Stimulated activated CD4-positive, alpha-beta T cell treated with anti-CD3 and anti-CD28 coated beads, TNF-alpha, amount 100 ng/mL, for 1 hour (primary cell): ENCODE measurements at places on chromosomes 12 and 14.
A peak's percentile ranks its signal among the peaks of the same experiment; 100 is the strongest.

GRCh38 chr12:125089083-125089482 is 23.8 kb downstream of the AACS start:
- DNase-seq, result no peak

DNA sequence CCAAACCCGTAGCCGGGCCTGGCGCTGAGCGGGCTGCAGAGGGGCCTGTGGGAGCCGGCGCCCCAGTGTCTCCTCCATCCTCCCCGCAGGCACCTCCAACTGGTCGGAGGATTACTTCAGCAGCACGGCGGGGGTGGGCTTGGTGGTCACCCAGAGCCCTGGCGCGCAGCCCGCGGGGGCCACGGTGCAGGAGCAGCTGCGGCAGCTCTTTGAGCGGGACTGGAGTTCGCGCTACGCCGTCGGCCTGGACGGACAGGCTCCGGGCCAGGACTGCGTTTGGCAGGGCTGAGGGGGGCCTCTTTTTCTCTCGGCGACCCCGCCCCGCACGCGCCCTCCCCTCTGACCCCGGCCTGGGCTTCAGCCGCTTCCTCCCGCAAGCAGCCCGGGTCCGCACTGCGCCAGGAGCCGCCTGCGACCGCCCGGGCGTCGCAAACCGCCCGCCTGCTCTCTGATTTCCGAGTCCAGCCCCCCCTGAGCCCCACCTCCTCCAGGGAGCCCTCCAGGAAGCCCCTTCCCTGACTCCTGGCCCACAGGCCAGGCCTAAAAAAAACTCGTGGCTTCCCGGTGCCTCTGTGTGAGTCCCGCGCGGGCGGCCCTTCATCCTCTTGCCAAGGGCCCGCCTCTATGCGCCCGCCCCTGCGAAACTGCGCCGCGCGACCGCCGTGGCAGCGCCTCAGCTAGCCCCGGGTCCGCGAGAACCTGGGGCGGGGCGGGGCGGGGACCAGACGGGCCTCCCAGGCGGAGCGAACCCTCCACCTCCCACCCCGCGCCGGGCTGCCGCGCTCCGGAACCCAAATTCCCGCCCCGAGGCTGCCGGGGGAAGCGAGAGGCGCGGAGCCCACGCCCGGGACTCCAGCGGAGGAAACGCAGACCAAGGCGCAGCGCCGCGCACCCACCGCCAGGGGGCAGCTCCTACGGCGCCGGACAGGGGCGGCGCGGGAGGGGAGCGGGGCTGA is 8.3 kb downstream of the PLD4 start:
- peak; percentile 45 for DNase-seq

GRCh38 chr12:82721726-82722125 is 35.0 kb downstream of the TMTC2 start:
- DNase-seq, result no peak

GRCh38 chr12:105076098-105076497 is 8.2 kb downstream of the ALDH1L2 start:
- DNase-seq, result no peak

GRCh38 chr12:122602456-122602855 is 75.4 kb downstream of the KNTC1 start:
- no peak for DNase-seq

DNA sequence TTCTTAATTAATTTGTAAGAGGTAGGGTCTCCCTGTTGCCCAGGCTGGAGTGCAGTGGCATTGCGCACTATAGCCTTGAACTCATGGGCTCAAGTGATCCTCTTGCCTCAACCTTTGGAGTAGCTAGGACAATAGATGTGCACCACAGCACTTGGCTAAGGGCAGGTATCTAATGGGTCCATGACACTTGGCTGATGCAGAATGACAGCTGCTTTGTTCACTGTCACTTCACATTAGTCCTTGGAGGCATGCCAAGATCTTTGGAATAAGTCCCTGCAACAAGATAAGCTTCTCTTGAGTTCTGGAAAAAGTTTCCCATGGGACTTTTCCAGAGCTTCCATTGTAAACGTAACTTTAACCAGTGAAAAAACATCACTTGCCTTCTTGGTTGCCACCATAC is 23.4 kb downstream of the COQ6 start:
- no peak for DNase-seq

DNA sequence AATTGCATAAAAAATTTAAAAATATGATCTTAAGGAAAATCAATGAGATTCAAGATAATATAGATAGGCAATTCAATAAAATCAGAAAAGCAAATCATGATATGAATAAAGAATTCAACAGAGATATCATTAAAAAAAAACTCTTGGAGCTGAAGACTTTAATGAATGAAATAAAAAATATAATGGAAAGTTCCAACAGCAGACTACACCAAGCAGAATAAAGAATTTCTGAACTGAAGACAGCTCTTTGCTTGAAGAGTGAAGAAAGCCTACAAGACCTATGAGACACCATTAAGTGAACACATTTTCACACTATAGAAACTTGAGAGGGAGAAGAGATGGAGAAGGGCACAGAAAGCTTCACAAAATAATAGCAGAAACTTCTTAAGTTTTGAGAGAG is 45.9 kb downstream of the PLBD1 start:
- no peak for DNase-seq

DNA sequence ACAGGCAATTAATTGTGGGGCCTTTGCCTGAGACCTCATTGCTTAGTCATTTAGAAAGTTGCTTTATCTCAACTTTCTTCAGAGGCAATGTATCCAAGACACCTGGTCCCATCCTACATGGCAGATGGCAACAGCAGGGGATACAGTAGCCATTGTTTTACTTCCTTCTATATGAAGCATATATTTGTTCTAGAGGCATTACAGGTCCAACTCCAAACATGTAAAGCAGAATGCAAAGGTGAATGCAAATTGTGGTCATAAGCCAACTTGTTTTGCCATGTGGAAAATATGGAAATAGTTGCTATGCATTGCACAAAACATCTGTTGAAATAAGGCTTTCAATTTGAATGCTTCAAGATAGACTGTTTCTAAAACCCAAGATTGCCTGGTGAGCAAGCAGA is 109.8 kb upstream of the BCAT1 start:
- no peak for DNase-seq

GRCh38 chr12:92486443-92487137 is 216.2 kb upstream of the PLEKHG7 start:
- no peak for DNase-seq

DNA sequence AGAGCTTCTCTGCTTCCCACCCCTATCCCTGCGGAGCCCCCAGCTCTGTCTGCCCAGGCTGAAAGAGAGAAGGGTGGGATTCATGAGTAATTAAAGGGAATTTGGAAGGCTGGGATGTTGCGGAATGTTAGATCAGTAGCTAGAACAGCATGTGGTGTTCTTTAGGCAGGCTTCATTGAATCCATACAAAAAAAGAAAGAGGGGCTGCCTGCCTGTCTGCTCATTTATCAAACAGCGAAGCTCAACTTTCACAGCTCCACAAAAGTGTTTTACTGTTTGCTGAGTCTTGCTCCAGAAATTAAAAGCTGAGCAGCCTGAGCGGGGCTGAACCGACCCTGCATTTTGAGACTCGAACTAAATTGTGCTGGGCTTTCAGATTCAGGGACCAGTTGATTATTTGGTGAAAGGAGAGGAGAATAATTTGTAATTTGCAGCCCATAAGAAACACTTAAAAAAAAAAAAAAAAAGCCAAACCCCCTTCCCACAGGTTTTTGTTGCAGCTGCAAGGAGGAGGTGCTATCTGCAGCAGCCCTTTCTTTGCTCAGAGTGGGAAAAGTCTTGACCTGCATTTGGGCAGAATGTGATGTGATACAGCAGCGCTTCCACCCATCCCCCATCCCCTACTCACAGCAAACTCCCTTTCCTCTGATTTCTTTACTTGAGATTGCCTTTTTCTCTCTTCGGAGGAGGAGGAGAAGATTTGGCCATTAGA is 89.7 kb downstream of the RFX4 start:
- no peak for DNase-seq

- peak; percentile 41 for DNase-seq
Measured at GRCh38 chr12:57001448-57001906, 4.9 kb downstream of the ZBTB39 start.

DNA sequence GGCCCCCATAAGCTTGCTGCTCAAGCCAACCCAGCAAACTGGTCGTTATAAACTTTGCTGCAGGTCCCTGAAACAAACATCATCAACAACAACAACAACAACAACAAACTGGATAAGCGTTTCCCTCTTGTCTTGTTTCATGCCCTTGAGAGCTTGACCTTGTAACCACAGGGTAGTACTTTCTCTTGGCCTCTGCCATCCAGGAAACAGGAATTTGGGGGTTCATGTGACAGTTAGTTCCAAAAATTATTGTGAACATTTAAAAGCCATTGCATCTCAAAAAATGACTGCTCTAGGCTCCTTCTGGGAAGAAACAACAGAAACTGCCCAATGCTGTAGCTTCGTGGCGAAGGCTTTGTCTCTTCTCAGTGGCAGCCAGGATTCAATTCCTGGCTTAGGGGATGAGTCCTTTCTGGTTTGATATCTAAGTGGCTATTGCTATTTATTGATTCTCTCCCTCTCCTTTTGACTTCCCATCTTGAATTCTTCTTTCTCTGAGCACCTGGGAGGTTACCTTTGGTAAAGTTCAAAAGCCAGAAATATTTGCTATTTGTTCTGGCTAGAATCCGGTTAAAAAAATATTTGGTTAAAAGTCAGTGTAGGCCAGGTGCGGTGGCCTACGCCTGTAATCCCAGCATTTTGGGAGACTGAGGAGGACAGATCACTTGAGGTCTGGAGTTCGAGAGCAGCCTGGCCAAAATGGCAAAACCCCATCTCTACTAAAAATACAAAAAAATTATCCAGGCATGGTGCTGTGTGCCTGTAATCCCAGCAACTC is 52.0 kb upstream of the CPM start:
- DNase-seq, result no peak

- no peak for DNase-seq
Measured at GRCh38 chr12:119998471-119999245, 9.6 kb downstream of the BICDL1 start.

GRCh38 chr12:94244165-94245133 is 96.1 kb downstream of the PLXNC1 start:
- DNase-seq, result no peak

DNA sequence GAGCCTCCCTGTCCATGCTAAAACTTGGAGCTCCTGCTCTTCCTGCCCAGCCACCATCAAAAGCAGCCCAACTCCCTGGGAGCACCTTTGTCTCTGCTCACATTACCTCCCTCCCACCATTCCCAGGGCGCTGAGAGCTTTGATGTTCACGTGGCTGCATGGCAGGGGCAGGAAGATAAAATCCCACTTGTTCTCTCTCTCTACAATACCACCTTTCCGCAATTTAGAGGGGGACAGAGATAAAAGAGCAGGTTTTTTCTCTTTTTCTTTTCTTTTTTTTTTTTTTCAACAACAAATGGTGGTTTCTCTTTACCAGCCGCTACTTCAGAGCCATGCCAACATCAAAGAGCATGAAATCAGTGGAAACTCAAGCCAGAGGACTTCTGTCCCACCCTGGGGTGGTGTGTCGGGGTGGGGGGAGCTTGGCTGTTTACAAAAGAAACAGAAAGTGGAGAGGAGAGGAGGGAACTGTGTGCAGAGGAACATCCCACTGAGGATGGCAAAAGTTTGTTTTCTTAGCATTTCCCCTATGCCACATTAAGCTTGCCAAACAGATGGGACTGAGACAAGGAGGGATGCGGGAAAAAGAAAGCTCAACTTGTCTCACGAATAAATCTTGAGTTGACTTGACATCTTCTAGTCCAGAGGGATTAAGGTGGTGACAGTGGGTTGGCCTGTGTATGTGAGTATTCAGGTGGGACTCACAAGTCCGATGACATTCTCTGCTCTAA is 103.7 kb upstream of the NUDT4 start:
- no peak for DNase-seq

GRCh38 chr12:59927032-59927431 is 331.2 kb downstream of the SLC16A7 start:
- DNase-seq, result no peak

- DNase-seq, result no peak
Measured at GRCh38 chr14:99815696-99816095, 22.5 kb downstream of the EML1 start.

- no peak for DNase-seq
Measured at GRCh38 chr12:96751626-96752025, 155.4 kb upstream of the NEDD1 start.

DNA sequence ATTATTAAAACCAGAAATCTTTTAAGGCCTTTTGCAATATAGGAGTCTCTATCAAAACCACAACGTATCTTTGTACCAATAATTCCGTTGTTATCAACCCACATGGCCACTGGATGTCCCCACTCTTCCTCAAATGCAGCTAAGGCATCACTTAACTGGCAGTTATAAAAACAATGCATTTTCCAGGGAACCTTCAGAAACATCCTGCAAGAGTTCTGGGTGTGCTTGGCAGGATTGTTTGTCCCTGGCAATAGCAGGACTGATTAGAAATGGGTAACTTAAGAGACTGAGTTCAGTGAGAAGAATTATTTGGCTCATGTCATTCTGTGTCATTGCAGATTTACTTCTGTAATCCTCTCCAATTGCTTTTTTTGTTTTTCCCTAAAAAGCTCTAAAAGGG is 112.0 kb downstream of the SLC15A5 start:
- no peak for DNase-seq

GRCh38 chr12:100795800-100796179 is 1.2 kb downstream of the ANO4 start:
- no peak for DNase-seq

GRCh38 chr14:34640826-34641225 is 10.9 kb upstream of the SNX6 start:
- DNase-seq, result no peak

DNA sequence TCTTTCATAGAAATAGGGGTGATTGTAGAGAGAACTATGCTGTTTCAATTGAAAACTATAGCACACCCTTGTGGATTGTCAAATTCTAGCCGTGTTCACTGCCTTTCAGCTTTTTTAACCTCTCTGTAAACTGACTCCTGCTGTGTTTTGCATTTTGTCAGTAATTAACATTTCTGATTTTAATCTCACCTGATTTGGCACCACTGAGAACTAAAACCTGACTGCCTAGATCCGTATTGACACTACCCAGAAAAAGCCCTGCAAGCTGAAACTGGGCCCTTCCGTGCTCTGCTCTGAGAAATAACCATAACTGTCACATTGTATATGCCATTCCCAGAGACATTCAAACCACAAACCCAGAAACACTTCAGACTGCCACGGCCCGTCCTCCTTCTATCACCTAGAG is 26.6 kb upstream of the ETV6 start:
- DNase-seq, result no peak

GRCh38 chr12:30896461-30896860 is 30.1 kb upstream of the TSPAN11 start:
- no peak for DNase-seq

DNA sequence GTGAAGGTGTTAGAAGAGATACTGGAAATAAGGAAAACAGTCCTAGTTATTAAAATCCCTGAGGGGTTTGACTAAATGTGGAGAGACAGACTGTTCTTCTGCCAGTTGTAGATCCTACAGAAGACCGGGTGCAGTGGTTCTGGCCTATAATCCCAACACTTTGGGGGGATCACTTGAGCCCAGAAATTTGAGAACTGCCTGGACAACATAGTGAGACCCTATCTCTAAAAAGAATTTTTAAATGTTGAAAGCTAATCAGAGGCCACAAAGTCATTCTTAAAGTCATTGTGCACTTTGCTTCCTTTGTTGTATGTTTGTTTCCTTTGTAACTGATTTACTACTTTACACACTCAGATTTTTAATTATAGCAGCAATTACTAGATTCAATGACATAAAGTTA is 61.2 kb upstream of the RASSF3 start:
- no peak for DNase-seq
